ENCODE measurements at places on chromosomes 7 and 10.

DNA sequence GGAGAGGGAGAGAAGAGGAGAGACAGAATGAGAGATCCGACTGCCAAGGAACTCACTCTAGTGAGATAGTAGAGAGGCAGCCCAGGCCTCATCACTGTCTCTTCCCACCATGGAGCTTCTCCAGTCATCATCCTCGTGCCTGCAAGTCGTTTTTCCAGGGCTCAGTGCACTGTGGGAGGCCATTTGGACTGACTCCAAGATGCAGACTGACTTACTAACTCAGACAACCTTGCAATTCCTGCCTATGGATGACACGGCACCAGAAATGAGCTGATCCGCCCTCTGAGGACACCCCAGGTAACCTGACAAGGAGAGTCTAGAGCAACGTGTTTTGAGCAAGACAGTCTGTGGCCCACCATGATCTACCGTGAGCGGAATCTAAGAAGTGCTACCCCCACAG, 154.9 kb downstream of the GLI3 start:
- DNase-seq, result no peak

- DNase-seq, result no peak
These were observed 1014.5 kb upstream of the LRRTM3 start for GRCh38 chr10:65911151-65911835.

GRCh38 chr10:9608602-9609001, 1409.1 kb upstream of the CELF2 start:
- DNase-seq, result no peak

DNA sequence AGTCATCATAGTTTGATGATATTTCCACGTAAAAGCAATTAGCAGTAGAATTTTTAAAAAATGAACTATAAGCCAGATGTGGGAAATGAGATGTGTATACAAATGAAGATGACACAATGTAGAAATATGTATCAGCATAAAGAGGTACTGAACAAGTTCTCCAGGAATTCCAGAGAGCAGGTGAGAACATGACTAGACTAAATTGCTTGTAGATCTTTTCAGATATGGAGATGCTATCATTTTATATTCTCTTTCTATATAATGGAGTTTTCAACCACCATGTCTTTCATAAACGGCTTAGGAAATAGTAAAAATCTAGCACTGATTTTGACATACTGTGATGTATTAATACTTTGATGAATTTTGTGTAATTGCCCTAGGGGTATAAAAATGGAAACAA, 130.9 kb downstream of the SEMA3D start:
- no peak for DNase-seq

DNA sequence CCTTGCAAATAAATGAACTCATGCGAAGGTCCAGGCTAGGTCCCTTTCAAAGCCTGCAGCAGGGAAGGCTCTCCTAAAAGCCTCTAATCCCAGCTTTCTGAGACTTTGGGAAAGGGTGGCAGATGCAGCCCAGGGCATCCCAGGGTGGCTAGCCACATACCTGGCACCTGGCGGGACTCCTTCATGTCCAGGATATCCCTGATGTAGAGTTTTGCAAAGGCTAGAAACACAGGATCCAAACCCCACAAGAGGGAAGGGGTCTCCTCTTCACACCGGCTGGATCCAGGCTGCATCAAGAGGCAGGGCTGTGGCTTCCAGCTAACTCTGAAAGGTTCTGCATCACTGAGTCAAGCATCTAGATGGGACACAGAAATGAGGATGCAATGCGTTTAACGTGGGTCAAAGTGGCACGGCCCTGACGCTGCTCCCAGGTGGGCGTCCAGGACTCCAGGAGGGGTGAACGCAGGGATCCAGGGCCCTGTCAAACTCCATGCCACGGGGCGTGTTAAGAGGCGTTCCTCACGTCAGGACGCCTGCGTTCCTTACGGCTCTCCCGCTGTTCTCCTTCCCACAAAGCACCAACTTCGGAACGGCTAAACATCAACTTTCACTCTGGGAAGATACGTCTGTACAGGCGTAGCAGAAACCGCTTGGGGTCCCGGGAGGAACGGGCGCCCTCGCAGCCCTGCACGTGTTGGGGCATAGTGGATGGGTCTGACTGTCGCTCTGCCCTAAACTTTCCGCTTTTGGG, 507 bp downstream of the STN1 start:
- DNase-seq, result peak; percentile 24

GRCh38 chr10:62305813-62306212, 37.2 kb upstream of the RTKN2 start:
- no peak for DNase-seq

- peak; percentile 29 for DNase-seq
These were observed 1.2 kb downstream of the RARRES2 start for GRCh38 chr7:150340024-150340749.

DNA sequence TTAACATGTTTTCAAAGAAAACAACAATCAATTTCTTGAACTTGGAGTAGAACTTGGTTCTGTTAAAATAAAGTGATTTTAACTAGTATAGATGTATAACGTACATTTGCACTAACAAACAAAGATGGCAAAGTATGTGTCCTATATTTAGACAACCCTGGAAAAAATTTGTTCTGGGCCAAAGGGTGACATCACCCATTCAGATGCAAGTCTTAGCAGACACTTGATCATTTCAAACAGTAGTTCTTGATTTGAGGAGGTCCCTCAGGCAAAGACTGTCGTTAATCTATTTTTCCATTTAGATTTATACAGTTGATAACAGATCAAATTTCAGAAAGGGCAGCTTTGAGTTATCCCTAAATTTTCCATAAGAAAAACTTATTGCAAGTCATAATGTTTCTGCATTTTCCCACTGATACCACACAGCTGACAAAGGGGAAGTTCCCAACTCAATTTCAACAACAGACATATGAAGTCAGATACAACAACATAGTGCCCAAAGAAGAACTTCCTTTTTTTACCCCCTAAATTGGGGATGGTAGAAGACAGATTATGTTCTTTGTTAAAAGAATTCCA, 5.2 kb downstream of the NMT2 start:
- DNase-seq, result no peak

DNA sequence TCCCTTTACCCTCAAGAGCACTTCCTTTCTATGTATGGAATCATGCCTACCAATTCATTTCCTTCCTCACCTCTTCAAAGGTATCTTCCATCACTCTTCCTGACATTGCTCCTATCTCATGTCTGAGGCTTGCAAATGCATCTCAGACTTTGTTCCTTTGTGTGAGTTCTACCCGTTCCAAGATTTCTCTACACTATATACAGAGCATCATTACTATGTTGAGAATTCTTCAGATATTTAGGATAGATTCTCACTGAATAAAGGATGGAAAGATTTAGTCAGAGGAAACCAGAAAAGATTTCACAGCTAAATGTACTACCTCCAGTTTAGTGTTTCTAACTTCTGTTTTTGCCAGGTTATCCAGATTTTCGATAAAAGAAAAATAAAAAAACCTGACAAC, 462.7 kb downstream of the PHTF2 start:
- DNase-seq, result no peak

- no peak for DNase-seq
These were observed 123.0 kb upstream of the SFMBT2 start for GRCh38 chr10:7533657-7534479.

DNA sequence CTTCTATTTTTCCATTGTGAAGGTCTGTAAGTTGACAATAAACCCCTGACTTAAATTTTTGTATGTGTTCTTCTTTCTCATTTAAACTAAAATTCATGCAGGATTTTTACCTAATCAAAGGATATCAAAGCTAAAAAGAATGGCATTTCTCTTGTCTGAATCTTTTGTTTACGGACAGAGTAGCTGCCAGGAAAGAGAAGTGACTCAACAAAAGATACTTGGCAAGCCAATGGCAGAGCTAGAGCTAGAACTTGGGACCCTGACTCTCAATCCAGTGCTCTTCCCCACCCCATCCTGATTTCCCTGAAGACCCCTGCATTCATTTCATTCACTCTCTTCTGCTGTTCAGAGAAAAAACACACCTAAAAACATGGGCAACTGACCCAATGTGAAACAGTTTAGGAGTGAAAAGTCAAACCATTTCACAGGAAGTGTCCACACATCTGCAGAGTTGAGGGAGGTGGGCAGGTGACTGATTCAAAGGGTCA, 40.2 kb upstream of the PDLIM1 start:
- no peak for DNase-seq

GRCh38 chr7:88184848-88185304, 35.0 kb downstream of the SRI start:
- DNase-seq, result no peak

DNA sequence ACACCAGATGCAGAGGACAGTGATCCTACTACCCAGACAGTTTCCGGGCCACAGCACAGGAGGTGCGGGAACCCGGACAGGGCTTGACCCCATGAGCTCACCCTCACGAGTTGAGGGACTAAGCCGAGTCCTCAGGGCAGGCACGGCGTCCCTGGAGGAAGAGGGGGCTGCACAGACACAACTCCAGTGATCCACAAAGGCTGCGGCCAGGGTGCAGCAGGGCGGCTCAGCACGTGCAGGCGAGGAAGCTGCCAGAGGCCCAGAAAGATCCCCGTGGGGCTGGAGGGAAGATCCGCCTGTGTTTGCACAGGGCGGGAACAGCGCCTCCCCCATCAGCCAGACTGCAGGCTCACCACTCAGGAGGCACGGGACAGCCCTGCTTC, 45.9 kb upstream of the TMEM72 start:
- DNase-seq, result peak; percentile 42

DNA sequence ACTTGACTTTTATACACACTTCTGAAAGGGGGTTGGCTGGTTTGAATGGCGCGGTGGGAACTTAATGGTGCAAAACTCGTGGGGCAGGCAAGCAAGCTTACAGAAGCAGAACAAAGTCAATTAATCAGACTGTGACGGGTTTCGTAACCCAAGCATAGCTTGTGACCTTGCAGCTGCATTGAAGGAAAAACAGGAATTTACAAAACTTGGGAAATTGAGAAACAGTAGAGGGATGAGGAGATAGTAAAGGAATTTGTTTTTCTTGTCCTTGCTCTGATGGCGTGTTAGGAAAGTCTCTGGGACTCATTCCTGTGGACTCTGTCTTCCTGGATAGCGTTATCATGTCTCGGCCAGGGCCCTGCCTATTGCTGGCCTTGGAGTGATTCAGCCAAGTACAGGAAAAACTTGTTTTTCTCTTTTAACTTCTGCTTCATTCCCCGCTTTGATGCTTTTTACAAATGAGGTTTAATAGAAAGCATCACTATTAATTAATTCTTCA, 220.0 kb upstream of the KCND2 start:
- DNase-seq, result peak; percentile 57

DNA sequence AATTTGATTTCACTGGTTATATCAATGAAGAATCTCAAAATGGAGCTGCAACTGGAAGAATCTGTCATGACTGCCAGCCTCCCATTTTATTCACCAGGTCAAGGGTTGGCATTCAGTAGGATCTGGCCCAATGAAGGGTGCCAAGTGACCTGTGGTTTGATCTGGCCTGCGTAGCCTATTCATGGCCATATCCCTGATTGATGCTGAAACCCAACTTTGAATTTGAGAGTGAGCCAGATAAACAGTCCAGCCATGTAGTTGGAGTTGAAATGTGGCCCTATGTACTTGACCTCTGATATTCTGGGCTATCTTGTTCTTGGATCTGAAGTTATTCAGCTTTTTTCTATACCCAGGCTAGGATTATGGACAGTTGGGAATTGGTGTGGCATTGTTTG, 1.5 kb downstream of the MKLN1 start:
- DNase-seq, result peak; percentile 42

- DNase-seq, result no peak
These were observed 62.4 kb downstream of the GRK5 start for GRCh38 chr10:119269737-119270136.

DNA sequence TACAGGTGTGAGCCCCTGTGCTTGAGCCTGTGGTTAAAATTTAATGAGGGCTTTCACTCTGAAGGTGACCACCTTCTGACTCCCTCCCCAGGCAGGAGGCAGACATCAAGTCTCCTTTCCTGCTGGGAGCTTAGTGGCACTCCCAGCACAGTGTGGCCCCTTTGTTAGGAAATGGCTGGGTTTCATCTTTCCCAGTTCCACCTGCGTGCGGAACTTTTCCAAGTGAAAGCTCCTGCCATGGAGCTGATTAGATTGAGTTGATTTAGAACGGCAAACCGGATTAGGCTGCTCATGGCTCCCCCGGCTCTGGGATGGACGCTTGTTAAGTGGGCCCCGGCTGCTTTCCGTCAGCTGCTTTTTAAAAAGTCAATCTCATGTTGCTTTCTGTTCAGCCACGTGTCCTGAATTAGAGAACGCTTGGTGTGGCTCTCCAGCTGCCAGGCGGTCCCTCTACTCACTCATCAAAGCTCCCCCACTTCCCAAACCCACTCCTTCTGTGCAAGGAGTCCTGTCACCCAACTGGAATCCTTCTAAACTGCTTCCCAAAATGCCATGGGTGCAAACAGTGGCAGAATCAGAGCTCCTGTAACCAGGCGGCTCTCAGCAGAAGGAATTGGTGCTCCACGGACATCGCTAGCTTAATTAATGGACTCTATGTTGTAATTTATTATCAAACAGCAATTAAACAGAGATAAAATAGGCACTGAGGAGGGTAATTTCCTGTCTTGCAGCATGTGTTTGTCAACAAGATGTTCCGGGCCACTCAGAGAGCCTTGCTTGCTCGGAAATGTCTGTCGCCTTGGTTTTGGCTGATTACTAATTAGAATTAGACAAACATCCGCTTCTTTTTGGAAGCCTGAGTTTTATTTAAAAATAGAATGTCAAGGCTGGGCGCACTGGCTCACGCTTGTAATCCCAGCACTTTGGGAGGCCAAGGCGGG, 551.2 kb downstream of the GALNT17 start:
- DNase-seq, result no peak

- no peak for DNase-seq
These were observed 32.7 kb downstream of the ABCB5 start for GRCh38 chr7:20647908-20648776.

GRCh38 chr10:98097616-98098015, 36.8 kb upstream of the R3HCC1L start:
- no peak for DNase-seq

GRCh38 chr7:63096141-63096540, 902.5 kb upstream of the ZNF722 start:
- no peak for DNase-seq

DNA sequence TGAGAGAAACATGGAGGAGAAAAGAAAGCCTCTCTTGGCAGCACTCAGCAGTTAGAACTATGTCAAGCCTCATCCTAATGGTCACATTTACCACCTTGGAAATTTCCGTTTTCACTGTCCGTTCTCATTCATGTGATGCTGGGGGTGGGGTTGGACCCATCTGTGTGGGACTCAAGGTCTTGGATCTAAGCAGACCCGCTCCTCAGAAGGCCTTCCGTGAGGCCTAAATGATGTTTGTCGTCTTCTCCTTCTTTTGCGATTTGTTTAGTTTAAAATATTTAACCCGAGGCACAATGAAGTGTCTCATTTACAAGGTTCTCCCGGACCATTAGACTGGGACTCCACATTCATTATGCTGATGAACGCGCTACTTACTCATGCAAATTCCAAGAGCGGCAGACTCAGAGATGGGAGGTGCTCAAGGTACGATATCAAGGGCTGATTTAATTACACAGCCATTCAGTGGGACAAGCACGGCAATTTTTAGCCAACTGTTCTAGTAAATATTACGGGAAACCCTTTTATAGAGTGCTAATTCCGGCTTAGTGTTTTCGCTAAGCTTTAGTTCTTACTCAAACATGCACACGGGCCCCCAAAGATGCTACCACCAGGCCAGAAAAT, 109.1 kb upstream of the EFCAB10 start:
- no peak for DNase-seq

Data from tibial nerve (tissue), 4 donors.